ENCODE measurements at places on chromosomes 4 and X. TPM values are rescaled to one million over a fixed set of nuclear protein-coding genes. Genes with fewer than 3 reads are reported as not detected.

Gene CLDN22
- total RNA-seq: not detected

Gene GAGE12H
- not detected for total RNA-seq

Gene SLC4A4
- 17.3 TPM for total RNA-seq

Gene GYPB
- total RNA-seq: not detected

GRCh38 chrX:146224442-146224841 lies 406.8 kb downstream of the SLITRK2 start:
- no peak overlapping the region for H3K4me3 ChIP-seq
- H3K27me3 ChIP-seq: no peaks in the 10 kb centered on the region
- no peak overlapping the region for H3K27ac ChIP-seq
- DNase-seq: no peak

DNA sequence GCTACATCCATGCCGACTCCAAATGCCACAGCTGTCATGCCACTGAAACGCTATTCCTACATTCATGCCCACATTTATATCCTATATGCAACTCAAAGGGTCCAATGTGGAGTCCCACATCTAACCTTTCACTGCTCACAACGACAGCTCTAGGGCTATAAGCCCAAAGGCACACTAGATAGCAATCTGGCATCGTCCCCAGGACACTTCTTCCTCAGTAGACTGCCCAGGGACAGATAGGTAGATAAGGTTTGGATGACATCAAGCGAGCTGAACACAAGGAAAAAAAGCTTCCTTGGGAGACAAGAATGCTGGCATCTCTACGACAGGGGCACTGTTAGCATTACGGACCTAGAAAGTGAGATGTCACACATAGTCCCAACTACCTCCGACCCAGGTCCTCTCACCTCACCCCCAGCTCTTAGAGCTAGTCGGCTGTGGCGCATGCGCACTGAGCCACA lies 685 bp downstream of the RAB9B start:
- H3K27ac ChIP-seq: no peak overlapping the region
- DNase-seq: peak; percentile 90
- H3K4me3 ChIP-seq: peak overlapping the region; percentile 47
- no peaks in the 10 kb centered on the region for H3K4me1 ChIP-seq
- no peaks in the 10 kb centered on the region for H3K27me3 ChIP-seq

DNA sequence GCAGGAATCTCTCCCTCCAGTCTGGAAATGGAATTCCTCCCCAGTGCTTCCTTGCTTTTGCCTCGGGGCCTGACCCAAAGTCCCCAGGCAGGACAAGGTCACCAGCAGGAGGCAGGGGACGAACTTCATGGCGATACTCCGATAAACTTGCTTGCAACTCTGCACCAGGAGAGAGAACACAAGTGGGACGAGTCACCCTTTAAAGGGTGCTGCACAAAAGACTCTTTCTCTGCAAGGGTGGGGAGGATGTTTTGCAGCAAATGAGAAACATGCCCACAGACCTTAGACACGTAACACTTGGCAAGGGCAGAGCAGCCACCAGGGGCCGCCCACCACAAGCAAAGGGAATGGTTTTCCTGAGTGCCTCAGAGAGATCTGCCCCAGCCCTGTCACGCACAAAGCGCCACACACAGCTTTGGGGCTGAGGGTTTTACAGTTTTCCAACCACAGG lies at the start of gene FGFBP2:
Gene FGFBP2 (minus strand): TSS at position 175 of the 451 bp plus-strand sequence. CDS start 46 bp downstream, at position 129.
- H3K4me1 ChIP-seq: no peaks in the 10 kb centered on the region
- H3K27ac ChIP-seq: no peak within 1 kb of the TSS
- no peak for DNase-seq
- H3K4me3 ChIP-seq: no peak within 1 kb of the TSS
- no peaks in the 10 kb centered on the region for H3K36me3 ChIP-seq
- no peaks in the 10 kb centered on the region for H3K27me3 ChIP-seq

DNA sequence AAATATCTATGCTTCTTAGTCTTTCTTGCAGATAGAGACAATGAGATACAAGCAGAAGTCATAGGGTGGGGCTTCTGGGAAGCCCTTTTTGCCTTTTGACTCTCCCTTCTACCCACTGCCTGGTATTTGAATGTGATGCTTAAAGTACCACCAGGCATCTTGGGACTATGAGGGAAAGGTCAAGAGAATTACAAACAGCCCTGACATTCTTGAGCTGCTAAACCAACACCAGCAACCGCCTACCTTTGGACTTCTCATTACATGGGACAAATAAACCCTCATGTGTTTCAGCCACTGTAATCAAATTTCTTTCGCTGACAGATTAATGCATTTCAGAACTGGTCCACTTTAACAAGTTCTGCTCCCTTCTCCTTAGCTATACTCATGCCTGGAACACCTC lies 112.8 kb downstream of the LUZP4 start:
- H3K4me3 ChIP-seq: no peak overlapping the region
- no peak overlapping the region for H3K27ac ChIP-seq
- H3K27me3 ChIP-seq: no peaks in the 10 kb centered on the region
- no peaks in the 10 kb centered on the region for H3K4me1 ChIP-seq
- no peak for DNase-seq
- H3K36me3 ChIP-seq: no peaks in the 10 kb centered on the region

- H3K27me3 ChIP-seq: no peaks in the 10 kb centered on the region
- H3K36me3 ChIP-seq: no peaks in the 10 kb centered on the region
- no peaks in the 10 kb centered on the region for H3K4me1 ChIP-seq
- DNase-seq: no peak
- no peak overlapping the region for H3K27ac ChIP-seq
Measured at GRCh38 chr4:95363559-95363925, 185.2 kb downstream of the UNC5C start.

DNA sequence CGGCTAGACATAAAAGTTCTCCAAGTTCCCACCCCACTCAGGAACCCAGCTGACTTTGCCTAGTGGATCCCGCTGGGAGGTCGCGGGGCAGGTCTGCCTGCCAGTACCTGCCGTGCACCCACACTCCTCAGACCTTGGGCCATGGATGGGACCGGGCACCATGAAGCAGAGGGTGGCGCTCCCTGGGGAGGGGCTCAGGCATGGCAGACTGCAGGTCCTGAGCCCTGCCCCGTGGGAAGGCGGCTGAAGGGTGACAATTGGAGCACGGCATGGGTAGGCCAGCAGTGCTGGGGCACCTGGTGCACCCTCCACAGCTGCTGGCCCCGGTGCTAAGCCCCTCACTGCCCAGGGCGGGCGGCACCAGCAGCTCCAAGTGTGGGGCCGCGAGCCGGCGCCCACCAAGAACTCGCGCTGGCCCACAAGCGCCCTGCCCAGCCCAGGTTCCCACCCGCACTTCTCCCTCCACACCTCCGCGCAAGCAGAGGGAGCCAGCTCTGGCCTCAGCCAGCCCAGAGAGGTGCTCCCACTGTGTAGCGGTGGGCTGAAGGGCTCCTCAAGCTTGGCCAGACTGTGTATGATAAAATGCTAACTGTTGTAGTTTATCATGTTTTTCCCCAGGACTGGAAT lies 63.1 kb downstream of the UGT2A2 start:
- H3K27ac ChIP-seq: no peak overlapping the region
- no peaks in the 10 kb centered on the region for H3K36me3 ChIP-seq
- H3K27me3 ChIP-seq: no peaks in the 10 kb centered on the region
- H3K4me1 ChIP-seq: no peaks in the 10 kb centered on the region
- peak; percentile 60 for DNase-seq

DNA sequence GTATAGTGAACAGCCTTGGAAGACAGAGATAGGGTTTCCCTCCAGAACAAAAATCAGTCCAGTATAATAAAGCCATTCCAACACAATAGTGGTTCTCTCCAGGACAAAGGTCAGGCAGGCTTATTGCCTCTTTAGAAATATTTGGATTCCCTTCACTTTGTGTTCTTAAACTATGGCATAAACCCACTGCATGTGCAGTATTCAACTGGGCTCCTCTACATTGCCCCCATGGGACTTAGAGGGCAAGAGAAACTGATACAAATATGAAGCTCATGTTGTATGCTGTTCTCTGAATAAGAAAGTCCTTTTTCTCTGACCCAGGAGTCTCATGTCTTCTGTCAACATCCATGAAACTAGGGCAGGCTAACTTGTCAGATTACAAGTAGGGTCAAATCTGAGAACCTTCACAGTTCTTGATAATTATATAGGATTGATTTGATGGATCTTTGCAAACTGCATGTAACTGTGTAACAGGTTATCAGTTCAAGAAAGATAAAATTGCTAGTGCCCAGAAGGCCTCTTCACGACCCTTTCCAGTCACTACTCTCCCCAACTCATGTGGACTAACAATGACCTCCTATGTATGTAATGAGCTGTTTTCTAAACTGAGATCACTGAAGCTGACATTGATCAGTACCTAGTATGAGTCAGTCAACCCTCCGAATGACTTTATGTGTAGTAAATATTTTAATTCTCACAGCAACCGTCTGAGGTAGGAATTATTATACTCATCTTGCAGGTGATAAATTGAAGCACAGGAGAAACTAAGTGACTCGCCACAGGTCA lies 31.9 kb upstream of the FAM9C start:
- DNase-seq: no peak
- peaks cover 13% of the 10 kb centered on the region for H3K4me1 ChIP-seq
- no peaks in the 10 kb centered on the region for H3K36me3 ChIP-seq
- no peaks in the 10 kb centered on the region for H3K27me3 ChIP-seq

GRCh38 chr4:99390055-99390454 lies 37.5 kb upstream of the ADH1C start:
- H3K4me1 ChIP-seq: no peaks in the 10 kb centered on the region
- H3K27ac ChIP-seq: peak overlapping the region; percentile 7
- H3K4me3 ChIP-seq: no peak overlapping the region
- no peaks in the 10 kb centered on the region for H3K27me3 ChIP-seq
- no peak for DNase-seq

DNA sequence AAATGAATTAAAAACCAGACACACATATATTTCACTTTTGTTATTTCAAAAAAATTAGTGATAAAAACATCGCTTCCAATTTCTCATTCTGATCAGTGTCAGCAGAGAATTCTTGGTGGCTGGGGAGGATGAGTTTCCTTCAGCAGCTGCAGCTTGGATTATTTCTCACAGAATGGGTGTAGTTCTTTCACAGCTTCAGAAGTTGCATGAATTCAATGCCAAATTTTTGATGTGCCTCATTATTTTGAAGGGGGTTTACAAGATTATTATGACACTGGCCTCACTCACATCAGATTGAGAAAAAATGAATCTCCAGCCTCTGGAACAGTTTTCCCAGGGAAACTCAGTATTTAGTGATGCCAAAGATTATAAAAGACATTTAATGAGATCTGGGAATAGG lies 184.9 kb upstream of the WDFY3 start:
- H3K27me3 ChIP-seq: no peaks in the 10 kb centered on the region
- H3K36me3 ChIP-seq: no peaks in the 10 kb centered on the region
- no peak overlapping the region for H3K27ac ChIP-seq
- no peak for DNase-seq

DNA sequence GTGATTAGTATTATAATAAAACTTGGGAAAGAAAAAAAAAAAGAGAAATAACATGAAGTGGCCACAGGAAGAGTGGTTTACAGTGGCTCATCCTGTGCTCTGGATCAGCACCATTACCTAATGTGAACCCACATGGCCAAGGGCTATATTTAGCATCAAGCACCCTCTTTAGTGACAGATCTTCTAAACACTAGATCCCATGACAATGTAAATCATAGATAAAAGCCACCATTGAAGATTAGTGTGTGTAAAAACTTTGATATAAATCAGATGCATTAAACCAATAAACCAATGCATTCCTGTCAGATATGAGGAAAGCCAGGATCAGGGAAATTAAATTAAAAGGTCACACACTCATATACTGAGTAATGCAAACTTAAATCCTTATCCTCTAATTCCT lies 400.6 kb upstream of the MAGEB18 start:
- no peak overlapping the region for H3K4me3 ChIP-seq
- H3K36me3 ChIP-seq: no peaks in the 10 kb centered on the region
- no peak overlapping the region for H3K27ac ChIP-seq
- DNase-seq: no peak
- no peaks in the 10 kb centered on the region for H3K27me3 ChIP-seq

DNA sequence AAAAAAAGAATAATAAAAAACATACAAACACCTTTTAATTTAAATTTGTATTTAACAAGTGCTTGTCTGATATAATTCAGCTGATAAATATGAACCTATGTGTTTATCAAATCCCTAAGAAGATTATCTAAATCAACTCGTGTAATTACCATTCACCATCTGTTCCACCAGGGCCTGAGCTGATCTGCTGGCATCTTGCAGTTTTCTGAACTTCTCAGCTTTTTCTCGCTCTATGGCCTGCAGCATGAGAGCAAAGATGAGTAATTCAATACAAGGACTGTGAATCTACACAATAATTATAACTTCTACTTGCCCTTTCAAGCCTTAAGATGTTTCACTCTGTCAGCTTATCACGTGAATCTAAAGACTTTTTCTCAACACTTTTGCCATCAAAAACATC lies 709.7 kb downstream of the DMD start:
- DNase-seq: no peak
- no peaks in the 10 kb centered on the region for H3K4me1 ChIP-seq
- no peaks in the 10 kb centered on the region for H3K36me3 ChIP-seq
- no peak overlapping the region for H3K27ac ChIP-seq

DNA sequence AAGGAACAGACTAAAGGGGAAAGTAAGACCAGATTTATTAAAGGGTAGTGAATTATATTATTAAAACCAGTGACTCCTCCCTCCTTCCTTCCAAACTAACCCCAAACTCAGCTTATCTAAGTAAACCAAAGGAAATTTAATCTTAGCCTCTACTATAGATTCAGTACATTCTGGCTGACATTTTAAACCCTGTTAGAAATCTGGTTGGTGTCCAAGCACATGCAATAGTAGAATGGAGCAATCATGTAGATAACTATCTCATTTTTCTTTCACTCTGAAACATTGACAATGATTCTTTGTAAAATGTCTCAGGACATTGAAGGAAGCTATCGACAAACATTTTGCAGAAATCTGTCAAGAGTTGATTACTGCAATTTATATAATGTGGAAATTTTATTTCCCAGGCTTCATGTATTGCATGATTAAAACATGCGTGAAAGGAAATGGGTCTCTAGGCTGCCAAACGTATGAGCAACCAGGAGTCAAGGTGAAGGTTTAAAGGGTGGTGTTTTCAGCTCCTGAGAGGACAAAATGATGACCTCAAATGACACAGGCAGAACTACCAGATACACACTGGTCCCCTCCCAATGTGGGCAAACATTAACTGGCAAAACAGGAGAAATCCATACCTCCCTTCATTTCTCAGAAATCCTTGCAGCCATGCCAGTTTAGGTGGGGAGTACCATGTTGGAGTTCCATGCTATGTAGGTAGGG lies 58.2 kb upstream of the RBM47 start:
- no peak overlapping the region for H3K4me3 ChIP-seq
- H3K36me3 ChIP-seq: no peaks in the 10 kb centered on the region
- no peaks in the 10 kb centered on the region for H3K27me3 ChIP-seq
- no peaks in the 10 kb centered on the region for H3K4me1 ChIP-seq

DNA sequence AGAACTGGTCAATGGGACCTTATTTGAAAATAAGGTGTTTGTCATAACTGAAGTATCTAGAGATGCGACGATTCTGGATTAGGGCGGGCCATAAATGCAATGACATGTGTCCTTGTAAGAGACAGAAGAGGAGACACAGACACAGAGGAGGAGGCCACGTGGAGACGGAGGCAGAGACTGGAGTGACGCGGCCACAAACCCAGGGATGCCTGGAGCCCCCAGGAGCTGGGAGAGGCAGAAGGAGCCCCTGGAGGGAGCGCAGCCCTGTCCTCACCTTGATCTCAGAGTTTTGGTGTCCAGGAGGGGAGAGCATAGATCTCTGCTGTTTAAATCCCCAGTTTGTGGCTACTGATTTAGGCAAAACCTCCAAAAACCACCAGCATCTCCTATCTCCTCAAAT lies 5.0 kb downstream of the GTPBP6 start:
- no peak for DNase-seq
- H3K27me3 ChIP-seq: no peaks in the 10 kb centered on the region
- H3K27ac ChIP-seq: no peak overlapping the region
- no peak overlapping the region for H3K4me3 ChIP-seq
- H3K4me1 ChIP-seq: no peaks in the 10 kb centered on the region

- H3K27ac ChIP-seq: no peak within 1 kb of the TSS
- no peaks in the 10 kb centered on the region for H3K36me3 ChIP-seq
- no peaks in the 10 kb centered on the region for H3K4me1 ChIP-seq
- H3K4me3 ChIP-seq: no peak within 1 kb of the TSS
Measured at GRCh38 chrX:135170877-135171519, at the start of gene CT55. Gene CT55 (minus strand): TSS chrX:135171398. CDS start chrX:135171171, 227 bp downstream.

Data from upper lobe of left lung (tissue), 6 donors.